Left kidney (tissue), 8 donors: ENCODE measurements at places on chromosomes 12 and 14. TPM values are rescaled to one million over a fixed set of nuclear protein-coding genes. Genes with fewer than 3 reads are reported as not detected.

NTS gene
- polyA plus RNA-seq, result 4.1 TPM

KIAA0586 gene
- 31.2 TPM for polyA plus RNA-seq

CIROP gene
- polyA plus RNA-seq, result not detected

OTX2 gene
- polyA plus RNA-seq, result not detected

GRCh38 chr12:6337958-6338433 is 3.9 kb downstream of the TNFRSF1A start:
- DNase-seq, result no peak

DNA sequence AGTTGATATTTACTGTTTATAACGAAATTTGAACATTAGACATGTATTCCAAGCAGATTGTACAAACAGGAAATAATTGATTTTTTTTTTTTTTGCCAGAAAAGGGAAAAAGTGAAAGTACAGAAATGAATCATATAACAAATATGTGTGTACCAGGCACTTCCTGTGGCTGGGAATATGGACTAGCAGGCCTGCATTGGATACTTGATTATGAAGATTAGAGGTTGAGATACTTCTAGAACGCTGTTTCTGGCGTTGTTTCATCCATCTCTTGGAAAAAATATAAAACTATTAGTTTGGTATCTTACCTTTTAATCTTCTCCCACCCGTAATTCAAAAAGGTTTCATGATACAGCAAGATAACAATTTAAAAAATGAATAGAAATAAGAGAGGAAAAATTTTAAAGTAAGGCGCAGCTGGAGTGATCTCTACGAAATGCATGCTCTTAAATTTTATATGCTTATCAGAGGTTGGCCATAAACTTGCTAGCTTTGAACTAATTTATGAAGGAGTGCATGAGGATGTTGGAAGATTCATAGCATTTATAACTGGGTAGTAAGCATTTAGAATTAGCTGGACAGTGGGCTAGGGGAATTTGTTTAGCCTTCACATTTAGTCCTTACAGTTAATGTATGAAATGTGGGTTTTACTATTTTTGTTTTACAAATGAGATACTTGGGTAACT is 90.8 kb downstream of the AEBP2 start:
- no peak for DNase-seq

GRCh38 chr12:3973973-3974644 is 100.9 kb upstream of the PARP11 start:
- DNase-seq, result no peak

DNA sequence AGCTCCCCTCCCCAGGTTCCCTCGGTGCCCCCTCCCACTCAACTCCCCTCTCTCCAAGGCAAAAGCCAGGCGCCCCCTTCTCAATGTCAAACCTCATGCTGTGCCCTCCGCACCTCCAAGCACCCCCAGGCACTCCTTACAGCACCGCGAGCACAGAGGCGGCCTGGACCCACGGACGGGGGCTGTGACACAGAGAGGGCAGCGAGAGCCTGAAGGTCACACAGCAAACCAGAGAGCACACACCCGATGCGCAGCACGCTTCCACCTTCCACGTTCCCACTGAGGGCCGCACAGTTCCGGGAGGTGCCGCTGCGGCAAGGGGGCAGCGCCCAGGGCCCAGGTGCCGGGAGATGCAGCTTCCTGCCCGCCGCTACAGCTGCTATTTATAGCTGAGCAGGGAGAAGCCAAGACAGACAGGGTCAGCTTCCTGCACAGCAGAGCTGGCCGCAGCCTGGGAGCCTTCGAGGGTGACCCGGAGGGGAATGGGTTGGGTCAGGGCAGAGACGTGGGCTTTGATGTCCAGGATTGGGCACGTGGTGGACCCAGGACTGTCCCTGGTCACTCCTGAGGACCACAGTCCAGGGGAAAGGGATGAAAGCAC is 12.9 kb downstream of the NCOR2 start:
- no peak for DNase-seq

- DNase-seq, result no peak
Measured at GRCh38 chr12:54167500-54167896, 21.3 kb downstream of the SMUG1 start.

- no peak for DNase-seq
Measured at GRCh38 chr14:51597261-51598001, 54.3 kb upstream of the FRMD6 start.

DNA sequence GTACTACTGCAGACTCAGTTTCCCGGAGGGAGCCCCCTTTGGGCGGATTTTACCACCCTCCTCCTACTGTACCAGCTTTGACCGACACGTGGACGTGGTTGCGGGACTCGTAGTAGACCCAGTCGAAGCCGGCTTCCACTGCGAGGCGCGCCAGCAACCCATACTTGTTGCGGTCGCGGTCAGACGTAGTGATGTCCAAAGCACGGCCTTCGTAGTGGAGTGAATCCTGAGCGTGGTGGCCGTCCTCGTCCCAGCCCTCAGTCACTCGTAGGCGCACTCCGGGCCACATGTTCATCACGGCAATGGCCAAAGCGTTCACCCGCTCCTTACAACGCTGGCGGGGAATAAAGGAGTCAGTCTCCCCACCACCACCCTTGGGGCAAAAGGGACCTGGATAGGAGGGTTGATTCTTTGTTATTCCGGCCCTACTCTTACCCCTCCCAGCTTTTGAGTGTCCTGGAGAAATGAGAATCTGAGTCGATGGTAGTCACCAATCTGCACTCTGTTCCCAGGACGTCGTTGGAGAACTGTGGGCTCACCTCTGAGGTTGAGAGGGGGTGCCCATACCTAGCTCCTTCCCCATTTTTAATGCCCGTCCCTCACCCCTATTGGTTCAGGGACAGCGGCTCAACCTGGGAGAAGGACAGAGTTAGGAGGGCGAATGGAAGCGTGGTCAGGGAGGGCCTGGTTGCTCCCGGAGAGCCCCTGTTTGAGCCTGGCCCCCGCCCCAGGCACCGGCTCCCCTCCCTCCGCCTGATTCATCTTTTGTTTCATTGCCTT is 3.4 kb downstream of the DHH start:
- DNase-seq, result no peak

DNA sequence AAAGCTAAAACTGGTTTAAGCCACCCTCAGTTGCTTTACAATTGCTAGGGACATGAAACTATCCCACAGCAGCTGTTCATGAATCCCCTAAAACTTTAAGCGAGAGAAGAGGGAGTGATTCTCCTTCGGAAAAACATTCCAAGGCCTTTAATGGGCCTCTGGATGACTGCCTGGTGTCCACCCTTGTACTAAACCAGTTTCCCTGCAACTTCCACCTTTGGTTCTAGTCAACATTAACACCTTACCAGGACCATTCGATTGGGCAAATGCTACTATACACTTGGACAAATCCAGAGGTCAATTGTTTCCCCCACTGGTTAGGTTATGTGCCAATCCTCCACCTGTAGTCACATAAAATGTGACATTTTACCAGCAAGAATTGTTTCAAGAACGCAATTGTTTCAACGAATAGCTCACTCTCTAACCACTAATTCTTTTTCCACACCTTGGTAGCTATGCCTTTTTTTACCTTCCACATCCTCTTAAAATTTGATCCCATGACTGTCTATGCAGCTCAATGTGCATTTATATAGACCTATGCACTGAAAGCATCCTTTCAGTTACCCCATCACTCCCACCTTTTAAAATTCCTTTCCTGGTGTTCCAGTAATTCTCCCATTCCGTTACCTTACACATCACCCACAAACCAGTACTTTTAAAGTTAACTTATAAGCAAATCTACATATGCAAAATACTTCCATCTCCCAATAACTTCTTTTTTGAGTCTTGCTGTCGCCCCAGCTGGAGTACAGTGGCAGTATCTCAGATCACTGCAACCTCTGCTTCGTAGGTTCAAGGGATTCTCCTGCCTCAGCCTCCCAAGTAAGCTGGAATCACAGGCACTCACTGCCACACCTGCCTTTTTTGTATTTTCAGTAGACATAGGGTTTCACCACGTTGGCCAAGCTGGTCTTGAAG is 3.6 kb downstream of the UBC start:
- DNase-seq, result no peak

DNA sequence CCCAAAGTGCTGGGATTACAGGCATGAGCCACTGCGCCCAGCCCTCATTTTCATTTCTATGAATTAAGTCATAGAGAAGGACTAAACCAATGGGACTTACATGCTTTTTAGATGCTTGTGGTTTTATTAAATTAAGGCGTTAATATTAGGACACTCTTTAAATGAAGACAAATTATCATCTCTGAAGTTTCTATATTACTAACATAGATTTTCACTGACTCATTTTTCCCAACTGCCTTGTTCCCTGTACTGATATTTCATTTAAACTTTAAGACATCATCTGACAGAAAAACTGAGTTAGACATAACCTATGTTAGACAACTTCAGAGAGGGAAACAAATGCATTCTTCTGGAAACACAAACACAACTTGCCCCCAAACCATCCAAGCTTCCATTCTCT is 99.8 kb downstream of the BTG1 start:
- DNase-seq, result no peak

- DNase-seq, result no peak
Measured at GRCh38 chr14:89956661-89957009, 908 bp downstream of the TDP1 start.

GRCh38 chr12:110647631-110648040 is 33.7 kb downstream of the TCTN1 start:
- no peak for DNase-seq
